Left renal cortex interstitium (tissue), 4 donors: ENCODE measurements at places on chromosomes 16 and 17.

GRCh38 chr17:81537856-81538555, 9.8 kb downstream of the FSCN2 start:
- DNase-seq, result no peak

GRCh38 chr17:78249818-78250806, 18.7 kb downstream of the TMEM235 start:
- no peak for DNase-seq

DNA sequence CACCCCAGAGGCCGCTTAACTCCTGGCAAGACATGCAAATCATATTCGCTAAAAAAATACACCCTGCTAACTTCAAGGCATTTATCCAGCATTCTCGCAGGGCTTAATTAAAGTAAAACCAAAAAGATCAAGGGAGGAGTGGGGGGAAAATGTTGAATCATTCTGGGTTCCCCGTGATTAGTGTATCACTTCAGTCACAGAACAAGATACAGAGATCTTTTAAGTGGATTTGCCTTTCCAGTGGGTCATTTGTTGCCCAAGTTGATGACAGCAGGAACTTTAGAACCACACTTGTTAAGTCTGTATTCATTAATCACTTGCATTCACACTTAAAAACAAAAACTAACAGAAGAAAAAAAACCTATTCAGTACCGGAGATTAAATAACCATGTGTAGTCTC, 17.3 kb downstream of the CRYBA1 start:
- DNase-seq, result no peak

DNA sequence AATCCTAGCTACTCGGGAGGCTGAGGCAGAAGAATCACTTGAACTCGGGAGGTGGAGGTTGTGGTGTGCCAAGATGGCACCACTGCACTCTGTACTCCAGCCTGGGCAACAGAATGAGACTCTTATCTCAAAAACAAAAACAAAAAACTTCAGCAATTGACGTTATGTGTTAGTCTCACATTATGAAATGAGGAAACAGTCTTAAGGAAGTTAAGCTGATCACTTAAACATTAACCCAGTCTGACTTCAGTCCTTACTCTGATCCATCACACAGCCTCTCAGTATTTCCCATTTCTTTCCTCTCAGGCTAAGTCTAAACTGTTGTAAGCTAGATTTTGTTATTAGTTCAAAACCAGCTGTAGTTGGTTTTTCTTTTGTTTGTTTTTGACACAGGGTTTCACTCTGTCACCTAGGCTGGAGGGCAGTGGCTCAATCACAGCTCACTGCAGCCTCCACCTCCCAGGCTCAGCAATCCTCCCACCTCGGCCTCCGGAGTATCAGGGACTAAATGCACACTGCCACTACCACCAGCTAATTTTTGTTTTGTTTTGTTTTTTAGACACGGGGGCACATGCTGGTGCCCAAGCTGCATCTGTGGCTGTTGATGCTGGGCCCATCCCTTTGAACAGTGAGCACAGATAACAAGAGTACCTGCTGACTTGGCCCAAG, 6.3 kb downstream of the JPT1 start:
- no peak for DNase-seq

DNA sequence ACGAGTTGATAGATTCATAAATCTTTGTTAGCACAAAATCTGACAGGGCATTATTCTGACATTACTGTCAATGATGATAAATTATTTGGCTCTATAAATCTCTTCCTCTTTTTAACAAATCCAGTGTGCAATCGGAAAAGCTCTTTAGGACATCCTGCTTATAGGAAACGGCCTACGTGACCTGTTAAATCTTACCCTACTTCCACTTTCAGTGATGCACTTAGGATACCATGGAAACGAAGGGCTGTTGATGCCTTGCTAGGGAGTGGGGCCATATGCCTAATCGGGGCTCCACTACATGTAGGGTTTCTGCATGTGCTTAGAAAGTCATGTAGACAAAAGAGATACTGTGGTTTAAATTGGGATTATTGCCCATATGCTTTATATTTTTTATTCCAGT, 27.2 kb downstream of the ZNF594 start:
- DNase-seq, result no peak

GRCh38 chr16:77219437-77219836, 20.2 kb downstream of the SYCE1L start:
- no peak for DNase-seq

GRCh38 chr16:67406111-67406971, 9.9 kb downstream of the ZDHHC1 start:
- DNase-seq, result no peak

GRCh38 chr17:334974-335481, 17.6 kb downstream of the RPH3AL start:
- no peak for DNase-seq

DNA sequence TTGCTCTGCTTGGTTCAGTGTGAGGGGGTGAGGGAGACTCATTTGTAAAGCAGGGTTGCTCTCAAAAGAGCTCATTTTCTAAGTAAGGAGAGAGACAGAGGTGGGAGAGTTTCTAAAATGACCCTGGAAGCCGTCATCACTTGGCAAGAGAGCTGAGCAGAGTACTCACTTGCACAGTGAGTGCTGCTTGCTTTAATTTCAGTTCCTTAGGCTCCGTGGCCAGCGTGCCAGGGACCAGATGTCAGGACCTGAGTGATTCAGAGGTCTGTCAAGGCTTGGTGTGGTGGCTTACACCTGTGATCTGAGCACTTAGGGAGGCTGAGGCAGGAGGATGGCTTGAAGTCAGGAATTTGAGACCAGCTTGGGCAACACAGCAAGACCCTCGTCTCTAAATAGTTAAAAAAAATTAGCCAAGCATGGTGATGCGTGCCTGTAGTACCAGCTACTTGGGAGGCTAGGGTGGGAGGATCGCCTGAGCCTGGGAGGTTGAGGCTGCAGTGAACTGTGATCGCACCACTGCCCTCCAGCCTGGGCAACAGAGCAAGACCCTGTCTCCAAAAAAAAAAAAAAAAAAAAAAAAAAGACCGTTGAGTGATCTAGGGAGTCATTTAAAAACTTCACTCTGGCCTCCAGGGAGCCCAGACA, 10.7 kb downstream of the ZNF205 start:
- no peak for DNase-seq

- DNase-seq, result no peak
Measured at GRCh38 chr17:42087042-42087701, 11.1 kb downstream of the ZNF385C start.

DNA sequence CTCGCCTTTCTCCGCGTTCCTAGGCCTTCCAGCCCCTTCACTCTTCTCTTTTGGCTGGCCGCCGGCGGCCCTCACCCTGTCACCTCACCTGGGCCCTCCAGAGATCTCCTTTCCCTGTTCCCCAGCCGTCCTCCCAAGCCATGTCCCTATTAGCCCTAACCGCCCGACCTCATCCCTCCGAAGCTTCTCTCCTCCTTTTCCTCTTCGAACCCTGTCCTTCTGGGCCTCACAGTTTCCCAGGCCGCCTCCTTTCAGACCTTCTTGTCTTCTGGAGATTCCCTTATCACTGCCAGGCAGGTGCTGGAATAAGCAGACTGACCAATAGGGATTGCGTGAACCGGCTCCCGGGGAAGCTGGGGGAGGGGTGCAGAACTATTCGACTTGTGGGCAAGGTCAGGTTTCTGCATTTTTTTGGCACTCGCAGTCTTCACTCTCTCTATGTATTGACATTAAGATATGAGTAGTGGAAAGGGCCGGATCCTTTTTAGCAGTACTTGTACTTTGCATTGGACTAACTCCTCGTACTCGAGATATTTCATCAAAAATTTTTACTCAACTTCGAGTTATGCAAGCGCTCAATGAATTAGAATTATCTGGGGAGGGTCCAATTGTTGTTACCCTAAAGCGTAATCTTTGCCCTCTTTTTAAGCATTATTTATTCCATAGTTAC, 690 bp downstream of the RHOT1 start:
- DNase-seq, result peak; percentile 19

- no peak for DNase-seq
Measured at GRCh38 chr17:4742629-4743028, 2.9 kb upstream of the CXCL16 start.

GRCh38 chr17:670286-670685, 44.4 kb downstream of the VPS53 start:
- no peak for DNase-seq

- DNase-seq, result no peak
Measured at GRCh38 chr16:65116818-65117430, 4.9 kb downstream of the CDH11 start.

GRCh38 chr16:410516-411178, 9.0 kb downstream of the DECR2 start:
- DNase-seq, result no peak

GRCh38 chr16:51095890-51096626, 55.0 kb downstream of the SALL1 start:
- DNase-seq, result no peak

- DNase-seq, result no peak
Measured at GRCh38 chr17:71118039-71118438, 948.7 kb downstream of the KCNJ2 start.

- no peak for DNase-seq
Measured at GRCh38 chr16:69483611-69484010, 59.2 kb downstream of the CYB5B start.

DNA sequence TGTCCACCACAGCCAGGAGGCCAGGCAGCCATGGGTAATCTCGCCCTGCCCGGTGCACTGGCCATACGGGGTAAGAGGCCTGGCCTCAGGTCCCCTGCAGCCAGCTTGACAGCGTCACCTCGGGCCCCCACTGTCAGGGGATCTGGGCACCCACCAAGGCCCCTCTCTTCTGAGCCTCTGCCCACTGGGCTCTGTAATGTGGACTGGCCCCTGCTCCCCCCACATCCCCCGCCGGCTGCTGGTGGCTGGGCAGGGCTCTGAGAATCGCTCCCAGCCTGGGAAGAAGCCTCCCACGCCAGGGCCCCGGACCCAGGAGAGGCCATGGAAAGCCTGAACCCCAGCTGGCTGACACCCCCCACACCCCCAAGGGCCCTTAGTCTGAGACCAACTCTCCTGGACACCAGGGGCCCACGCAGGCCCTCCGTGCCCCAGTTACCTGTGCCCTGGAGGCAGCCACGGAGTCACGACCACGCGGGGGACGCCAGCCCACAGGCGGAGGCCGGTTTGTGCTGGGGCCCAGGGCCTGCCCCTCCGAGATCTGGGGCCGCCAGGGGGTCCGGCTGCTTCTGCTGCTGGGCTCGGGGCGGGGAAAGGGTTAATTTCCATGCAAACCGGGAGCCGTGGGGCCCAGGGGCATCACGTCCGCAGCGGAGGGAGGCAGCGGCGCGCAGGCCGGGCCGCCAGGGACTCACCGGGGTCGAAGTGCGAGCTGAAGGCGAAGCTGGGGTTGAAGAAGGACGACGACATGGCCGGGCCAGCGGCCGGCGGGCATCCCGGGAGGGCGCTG, at the start of gene PVALEF:
PVALEF (plus strand) TSS at position 262 of the 787 bp plus-strand sequence. CDS start 15,720 bp downstream, outside the sequence.
- DNase-seq, result no peak

- DNase-seq, result no peak
Measured at GRCh38 chr17:68346448-68346847, 55.2 kb downstream of the ARSG start.

GRCh38 chr16:66652661-66653360, 43.7 kb downstream of the CMTM4 start:
- DNase-seq, result no peak

DNA sequence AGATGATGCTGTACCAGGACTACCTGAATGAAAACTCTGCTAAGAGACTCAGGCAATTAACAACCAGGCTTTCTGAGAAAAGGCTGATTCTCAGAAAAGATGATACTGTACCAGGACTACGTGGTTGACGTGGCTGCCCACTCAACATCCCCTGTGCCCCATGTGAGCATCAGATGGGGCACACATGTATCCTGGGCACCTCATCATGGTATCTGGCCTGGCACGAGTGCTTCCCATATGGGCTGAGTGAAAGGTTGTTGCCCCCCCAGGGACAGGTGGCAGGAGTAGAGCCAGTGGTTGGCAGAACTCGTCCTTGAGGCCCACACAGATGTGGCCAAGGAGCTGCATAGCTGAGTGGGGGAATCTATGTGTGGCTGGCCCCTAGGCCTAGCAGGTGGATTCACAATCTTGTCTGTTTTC, 3.5 kb upstream of the CES4A start:
- no peak for DNase-seq

DNA sequence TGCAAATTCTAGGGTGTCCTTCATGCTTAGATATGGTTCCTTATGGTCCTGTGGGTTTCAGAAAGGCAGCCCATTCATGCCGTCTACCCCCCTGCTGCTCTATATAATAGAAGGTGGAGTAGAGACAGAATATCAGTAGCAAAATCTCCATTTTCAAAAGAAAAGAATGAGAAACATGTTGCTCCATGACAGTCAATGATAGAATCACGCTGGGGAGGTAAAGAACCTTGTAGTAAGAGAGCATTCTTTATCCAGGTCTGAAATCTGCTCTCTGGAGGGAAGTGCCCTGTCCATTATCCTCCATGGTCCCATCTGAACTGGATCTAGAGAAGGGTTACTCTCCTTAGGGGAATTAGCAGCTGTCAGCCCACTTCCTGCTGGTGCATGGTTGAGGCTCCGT, 272.8 kb downstream of the WWOX start:
- DNase-seq, result no peak

- no peak for DNase-seq
Measured at GRCh38 chr17:45676695-45677094, 107.4 kb upstream of the CRHR1 start.

- no peak for DNase-seq
Measured at GRCh38 chr17:43025766-43026537, 921 bp downstream of the RND2 start.

DNA sequence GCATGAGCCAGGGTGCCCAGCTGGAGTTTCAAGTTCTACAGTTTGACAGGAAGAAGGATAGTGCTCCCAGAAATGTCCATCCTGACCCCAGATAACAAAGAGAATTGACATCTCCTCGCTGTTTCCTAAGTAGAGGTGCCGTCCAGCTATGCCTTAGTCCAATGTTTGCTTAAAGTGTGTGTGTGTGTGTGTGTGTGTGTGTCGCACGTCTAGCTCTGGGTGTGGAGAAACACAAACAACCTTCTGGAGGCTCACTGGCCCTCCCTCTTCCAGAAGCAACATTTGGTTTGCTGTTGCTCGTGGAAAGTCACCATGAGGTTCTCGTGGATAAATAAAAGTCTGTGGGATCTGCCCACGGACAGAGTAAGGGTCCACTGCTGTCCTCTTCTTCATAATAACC, 22.1 kb downstream of the EMP2 start:
- DNase-seq, result no peak

DNA sequence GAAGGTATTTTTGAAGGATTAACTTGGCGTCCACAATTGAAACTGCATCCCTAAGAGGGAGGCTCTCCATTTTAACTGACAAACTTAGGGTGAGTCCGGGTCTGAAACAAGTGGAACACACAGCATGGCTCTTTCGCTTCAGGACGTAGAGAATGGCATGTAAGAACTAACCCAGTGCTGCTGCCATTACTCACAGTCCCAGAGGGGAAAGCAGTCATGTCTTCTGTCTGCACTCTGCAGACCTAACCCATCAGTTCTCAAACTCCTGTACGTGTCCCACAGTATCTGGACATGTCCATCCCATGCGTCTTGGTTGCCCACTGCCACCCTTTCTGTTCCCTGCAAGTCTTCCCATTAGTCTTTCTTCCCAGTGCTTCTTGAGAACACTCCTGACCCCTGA, 563 bp downstream of the ST6GALNAC1 start:
- no peak for DNase-seq

DNA sequence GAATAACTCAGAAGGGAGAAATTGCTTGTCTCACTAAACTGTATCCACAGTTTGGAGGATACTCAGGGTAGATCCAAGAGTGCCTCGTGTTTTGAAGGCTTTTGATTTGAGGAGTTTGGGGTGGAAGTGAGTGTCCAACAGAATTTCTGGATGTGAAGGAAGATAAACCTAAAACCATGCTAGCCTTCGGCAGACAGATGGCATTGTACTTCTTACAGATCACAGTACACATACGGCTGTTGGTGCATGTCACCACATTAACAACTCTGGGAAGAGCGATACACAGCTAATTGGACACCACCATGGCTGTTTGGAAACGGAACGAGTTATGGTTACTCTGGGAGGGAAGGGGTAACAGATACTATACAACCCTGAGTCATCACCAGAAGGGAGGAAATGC, 420.4 kb downstream of the GRIN2A start:
- DNase-seq, result no peak
